Lung (tissue), 17 donors: ENCODE measurements at places on chromosomes 7 and 10.

GRCh38 chr7:108972004-108972403 is 402.3 kb downstream of the DNAJB9 start:
- DNase-seq = peak; percentile 19

DNA sequence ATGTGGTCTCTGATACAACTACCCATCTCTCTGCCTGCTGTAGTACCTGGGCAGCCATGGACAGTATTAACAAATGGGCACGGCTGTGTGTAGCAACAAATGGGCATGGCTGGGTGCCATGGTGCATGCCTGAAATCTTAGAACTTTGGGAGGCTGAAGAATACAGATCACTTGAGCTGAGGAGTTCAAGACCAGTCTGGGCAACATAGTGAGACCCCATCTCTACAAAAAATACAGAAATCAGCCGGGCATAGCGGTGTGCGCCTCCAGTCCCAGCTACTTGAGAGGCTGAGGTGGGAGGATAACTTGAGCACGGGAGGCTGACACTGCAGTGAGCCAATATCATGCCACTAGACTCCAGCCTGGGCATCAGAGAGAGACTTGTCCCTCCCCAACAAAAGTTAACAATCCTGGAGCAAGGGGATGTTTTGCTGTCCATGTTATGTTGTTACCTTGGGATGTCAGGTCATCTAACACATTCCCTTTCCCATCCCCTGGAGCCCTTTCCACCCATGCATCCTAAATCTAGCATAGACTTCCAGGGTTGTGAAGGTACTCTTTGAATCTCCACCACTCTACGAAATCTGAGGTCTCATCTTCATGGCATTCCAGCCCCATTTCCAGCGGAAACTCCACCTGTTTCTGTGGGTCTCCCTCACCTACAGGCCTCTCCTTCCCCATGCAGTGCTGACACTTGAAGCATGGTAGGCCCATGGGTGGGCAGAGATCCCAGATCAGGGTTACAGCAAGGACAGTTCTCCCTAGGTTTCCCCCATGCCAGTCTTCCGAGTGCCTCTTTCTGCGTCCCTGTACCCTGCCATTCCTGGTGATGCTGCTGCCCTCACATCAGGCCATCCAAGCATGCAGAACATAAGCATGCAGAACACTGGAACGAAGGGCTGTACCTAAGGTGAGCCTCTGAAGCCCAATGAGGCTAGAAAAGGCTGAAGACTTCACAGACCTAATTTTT is 13.1 kb downstream of the FXYD4 start:
- no peak for DNase-seq

GRCh38 chr7:68295386-68295785 is 1298.8 kb downstream of the TYW1 start:
- DNase-seq = no peak

DNA sequence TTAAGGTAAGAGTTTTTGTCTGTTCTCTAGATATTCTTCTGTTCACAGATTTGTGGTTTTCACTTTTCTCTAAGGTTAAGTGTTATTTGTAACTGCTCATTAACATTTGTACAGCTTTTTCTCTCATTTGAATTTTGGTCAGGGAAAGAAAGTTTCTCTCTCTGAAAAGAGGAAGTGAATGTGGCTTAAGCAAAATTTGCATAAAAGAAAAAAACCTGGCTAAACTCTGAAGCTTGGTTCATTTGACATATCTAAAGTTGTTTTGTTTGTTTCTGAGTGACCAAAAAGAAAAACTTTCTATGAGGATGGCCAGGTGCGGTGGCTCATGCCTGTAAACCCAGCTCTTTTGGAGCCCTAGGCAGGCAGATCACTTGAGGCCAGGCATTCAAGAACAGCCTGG is 22.0 kb upstream of the SLC26A4 start:
- DNase-seq = no peak

GRCh38 chr7:25944777-25945515 is 207.1 kb upstream of the NFE2L3 start:
- peak; percentile 62 for DNase-seq

DNA sequence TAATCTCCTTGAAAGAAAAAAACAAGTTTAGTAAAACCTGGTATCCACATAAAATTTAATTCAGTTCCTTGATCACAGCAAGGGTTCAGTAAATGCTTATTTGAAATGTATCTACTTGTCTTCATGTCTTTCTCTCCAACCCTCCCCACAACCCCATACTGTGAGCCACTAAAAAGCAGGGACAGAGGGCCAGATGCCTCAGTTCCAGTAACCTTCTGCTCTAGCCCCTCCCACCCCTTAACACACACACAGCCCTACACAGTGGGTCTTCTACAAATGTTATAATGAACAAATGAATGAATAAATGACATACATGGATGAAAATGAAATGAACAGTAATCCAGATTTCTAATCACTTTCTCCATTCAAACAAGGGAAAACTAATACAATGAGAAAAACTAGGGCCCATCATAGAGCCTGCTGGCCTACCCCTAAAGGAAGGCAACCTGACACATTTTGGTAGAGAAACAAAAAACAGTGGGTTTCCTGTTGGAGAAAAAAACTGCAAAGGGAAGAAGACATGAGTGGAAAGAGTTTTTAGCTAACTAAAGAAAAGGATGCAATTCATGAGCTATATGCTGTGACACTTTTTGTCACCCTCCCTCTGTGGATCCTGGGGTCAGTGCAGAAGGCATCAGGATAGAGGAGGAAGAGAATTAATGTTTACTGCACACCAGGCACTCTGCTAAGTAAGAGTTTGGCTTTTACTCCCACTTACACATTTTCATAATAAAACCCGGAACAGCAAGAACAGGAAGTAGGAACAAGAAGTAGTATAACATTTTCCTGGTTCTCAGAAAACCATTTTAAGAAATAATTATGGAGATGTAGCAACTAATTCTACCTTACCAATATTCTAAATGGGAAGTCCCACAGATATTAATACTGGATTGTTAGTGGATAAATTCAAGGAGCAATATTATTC is 38.1 kb downstream of the ELMO1 start:
- no peak for DNase-seq

DNA sequence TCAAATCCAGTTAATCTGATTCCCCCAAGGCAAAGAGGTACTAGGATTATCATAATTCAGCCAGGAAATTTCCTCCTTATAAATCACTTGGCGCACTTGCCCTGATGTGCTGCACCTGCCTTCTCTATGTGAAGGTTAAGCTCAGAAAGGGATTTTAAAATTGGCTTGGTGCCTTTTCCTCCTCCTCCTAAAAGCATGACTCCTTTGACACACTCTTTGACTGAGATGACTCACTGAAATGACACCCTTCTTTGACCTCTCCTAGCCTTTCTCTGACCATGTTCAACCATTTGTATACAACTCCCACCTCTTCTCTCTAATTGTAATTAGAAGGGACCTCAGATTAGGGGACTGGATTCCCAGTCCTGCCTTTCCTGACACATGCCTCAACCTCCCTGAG is 46.5 kb downstream of the ABLIM1 start:
- no peak for DNase-seq

GRCh38 chr7:146874722-146875121 is 758.1 kb downstream of the CNTNAP2 start:
- no peak for DNase-seq

GRCh38 chr10:110274072-110274627 is 30.6 kb downstream of the SMNDC1 start:
- DNase-seq = no peak

GRCh38 chr10:122140941-122141623 is 130.0 kb upstream of the BTBD16 start:
- DNase-seq = no peak

- peak; percentile 10 for DNase-seq
These were observed 131.7 kb downstream of the DNAJB6 start for GRCh38 chr7:157468221-157469111.

DNA sequence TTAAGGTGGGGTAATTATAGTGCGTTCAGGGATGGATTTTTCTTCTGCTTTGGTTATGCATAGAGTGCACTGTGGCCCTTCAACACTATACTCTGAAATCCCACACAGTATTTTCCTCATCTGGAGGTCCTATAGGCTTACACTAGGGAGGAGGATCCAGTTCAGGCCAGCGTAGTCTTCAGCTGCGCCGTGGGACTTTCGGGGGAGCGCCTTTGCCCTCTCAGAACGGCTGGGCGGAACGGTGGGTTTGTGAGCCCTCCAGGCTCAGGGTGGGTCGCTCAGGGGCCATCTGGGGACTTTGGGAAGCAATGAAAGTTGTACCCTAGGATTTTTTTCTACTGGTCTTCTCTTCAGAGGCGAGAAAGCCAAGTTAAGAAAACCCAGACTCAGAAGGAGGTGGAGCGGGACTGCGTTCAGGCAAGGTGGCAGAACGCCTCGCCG is 652 bp upstream of the VPS26A start:
- DNase-seq = peak; percentile 89

DNA sequence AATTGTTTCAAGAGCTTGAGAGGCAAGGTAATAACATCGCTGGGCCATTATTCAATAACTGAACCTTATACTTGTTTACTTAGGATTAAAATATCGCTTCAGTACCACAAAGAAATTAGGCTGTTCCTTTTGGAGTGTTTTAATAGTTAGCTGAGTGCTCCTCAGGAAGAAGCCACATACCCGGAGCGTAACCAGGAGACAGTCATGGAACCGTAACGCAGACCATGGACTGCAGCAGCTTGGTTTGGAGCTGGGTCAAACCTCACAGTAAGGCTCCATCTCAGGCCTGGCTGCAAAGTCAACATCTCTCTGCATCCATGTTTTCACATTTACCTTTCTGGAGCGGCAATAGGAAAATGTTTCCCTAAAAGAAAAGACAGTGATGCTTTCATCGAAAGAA is 599.0 kb downstream of the TNS3 start:
- no peak for DNase-seq

DNA sequence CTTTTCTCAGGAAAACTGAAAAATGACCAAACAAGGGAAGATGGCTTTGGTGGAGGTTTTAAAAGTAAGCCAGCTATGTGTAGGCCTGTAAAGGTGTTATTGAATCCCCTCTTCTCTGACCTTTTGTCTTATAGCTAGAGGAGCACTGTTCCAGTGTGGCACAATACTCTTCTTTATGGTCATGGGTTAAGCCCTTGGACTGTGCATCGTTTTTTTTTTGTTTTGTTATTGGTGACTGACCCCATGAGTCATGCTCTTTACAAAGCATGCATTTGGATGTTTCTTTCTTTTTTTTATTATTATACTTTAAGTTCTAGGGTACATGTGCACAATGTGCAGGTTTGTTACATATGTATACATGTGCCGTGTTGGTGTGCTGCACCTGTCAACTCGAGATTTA is 19.6 kb upstream of the FAM25A start:
- no peak for DNase-seq

GRCh38 chr7:115110523-115110922 is 188.6 kb downstream of the MDFIC start:
- no peak for DNase-seq
